ENCODE measurements at places on chromosomes 11 and 22.

DNA sequence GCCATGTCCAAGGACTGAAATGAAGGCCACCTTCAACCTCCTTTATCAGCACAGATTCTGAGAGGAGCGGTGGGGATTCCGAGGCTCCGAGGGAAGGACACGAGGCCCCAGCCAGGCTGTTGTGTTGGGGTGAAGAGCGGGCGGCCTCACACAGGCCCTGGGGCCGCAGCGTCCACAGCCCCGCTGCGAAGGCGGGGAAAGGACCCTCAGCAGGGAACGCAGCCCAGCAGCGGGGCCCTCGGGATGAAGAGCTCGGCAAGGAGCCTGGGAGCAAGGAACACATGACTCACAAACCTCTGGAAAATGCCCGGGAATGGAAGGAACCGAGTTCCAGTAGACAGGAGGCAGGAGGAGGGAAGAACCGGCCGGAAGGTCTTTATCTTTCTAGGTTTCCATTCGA is 227.2 kb downstream of the BRD1 start:
- DNase-seq: no peak

DNA sequence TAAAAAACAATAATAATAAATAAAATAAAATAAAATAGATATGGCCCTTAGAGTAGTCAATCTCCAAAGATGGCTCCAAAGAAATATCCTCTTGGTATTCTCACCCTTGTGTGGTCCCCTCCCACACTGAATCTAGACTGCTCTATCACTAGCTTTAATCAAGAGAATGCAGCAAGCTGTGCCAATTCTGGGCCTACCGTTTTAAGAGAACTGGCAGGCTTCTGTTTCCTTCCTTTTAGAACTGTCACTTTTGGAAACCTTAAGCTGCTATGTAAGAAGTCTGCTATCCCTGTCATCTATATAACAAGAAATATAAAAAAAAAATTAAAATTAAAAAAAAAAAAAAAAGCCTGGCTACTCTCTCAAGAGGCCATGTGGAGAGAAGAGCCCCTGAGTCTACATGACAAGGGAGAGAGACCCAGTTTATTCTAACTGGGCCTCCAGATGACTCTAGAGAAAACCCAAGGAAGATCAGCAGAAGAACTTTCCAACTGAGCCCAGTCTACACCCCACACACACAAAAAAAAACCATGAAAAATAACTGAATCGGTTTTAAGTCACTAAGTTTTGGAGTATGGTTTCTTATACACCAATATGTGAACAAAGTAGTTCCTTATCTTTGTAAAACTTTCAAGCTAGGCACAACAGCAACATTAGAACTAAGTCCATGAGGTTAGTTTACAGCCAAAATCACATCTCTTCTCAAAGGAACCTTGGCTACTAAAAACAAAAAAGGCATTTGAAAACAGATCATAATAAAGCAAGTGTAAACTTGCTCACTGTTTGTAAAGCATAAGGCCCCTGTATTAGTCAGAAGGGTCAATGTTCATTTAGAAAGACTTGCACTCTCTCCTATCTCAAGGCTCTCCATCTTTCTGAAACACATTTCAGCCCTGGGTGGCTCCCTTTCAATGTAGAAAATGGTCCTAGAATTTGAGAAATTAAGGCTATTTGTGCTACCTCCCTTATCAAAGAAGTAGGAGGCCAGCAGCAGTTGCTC is 67.3 kb downstream of the AMBRA1 start:
- no peak for DNase-seq

- DNase-seq: no peak
Measured at GRCh38 chr11:122979815-122980595, 1.6 kb downstream of the BSX start.

GRCh38 chr22:28115426-28115825 is 196.4 kb upstream of the PITPNB start:
- DNase-seq: no peak

DNA sequence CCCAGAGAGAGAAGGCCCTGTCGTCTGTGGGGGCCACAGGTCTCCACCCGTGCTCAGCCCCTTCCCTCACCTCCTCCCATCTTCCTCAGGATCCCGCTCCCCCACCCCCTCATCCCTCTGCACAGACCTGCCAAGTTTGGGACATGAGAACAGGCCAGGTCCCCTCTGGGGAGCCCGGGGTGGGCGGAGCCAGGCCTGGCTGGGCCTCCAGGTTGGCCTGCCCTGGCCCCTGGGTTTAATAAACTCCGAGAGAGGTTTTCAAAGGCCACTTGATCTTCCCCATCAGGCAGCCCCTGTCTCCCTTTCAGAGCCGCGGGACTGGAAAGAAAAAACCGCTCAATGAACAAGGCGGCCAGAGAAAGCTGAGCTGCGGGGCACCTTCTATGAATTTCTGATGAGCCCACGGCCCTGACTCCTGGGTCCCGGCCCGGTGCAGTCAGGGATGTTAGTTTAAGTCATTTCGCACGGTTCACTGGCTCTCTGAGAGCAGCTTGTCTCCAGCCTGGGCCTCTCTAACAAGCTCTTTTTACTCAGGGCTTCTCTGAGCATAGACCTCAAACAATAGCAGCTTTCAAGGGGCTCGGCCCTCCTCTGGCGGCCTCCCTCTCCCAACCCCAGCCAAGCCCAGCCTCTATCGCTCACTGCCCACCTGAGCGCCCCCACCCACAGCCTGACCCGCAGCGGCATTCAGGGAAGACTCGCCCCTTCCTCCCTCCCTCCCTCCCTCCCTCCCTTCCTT is 64.8 kb downstream of the RPUSD4 start:
- DNase-seq: no peak

- no peak for DNase-seq
Measured at GRCh38 chr11:28797536-28797935, 689.3 kb downstream of the METTL15 start.

- DNase-seq: no peak
Measured at GRCh38 chr11:108819957-108820356, 155.1 kb downstream of the DDX10 start.

DNA sequence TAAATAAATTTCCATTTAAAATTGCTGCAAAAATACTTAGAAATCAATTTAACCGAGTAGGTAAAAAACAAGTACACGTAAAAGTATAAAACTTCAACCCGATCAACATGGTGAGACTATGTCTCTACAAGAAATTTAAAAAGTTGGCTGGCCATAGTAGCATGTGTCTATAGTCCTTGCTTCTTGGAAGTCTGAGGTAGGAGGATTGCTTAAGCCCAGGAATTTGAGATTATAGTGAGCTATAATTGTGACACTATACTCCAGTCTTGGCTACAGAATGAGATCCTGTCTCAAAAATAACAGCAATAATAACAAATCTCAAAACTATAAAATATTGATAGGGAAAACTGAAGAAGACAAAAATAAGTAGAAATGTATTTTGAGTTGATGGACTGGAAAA is 11.1 kb downstream of the CASP4 start:
- DNase-seq: no peak

DNA sequence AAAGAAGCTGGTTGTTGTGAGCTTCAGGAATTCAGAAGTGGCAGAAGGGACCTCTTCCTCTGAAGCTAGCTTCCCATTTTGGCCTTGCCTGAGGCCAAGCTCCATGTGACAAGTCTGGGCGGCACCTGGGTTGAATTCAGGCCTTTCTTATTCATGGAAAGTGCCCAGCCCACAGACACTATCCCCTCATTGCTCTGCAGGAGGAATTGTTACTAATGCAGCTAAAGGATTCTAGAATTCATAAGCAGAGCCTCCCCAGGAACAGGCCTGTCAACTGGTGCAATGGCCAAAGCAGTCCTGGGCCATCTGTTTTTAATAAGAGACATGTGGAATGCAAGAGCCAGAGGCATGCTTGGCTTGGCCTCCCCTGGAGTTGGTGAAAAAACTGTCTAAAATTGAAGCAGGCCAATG is 71.4 kb downstream of the SLC1A2 start:
- no peak for DNase-seq

GRCh38 chr11:8267831-8268529 is 4.3 kb upstream of the LMO1 start:
- DNase-seq: no peak

GRCh38 chr11:72333661-72334060 is 89.7 kb upstream of the PHOX2A start:
- no peak for DNase-seq

GRCh38 chr11:32153747-32154146 is 62.9 kb downstream of the RCN1 start:
- DNase-seq: no peak

- no peak for DNase-seq
Measured at GRCh38 chr11:87255589-87255988, 217.9 kb downstream of the TMEM135 start.

- no peak for DNase-seq
Measured at GRCh38 chr11:75520688-75521087, 5.1 kb downstream of the GDPD5 start.

- DNase-seq: no peak
Measured at GRCh38 chr22:17639247-17639741, 737 bp downstream of the BCL2L13 start.

DNA sequence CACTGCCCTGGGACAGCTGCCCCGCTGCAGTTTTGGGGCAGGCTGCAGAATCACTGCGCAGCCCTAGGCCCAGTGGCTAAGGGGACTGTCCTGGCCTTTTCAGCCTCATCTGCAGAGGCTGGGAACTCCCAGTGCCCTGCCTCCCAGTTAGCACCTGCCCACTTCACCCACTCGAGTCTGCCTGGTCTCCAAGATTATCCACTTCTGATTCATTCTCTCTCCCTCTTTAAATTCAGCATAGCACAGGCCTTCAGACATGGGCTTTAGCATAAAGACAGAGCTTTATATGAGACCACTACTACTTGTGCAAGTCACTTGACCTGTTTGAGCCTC is 8.9 kb downstream of the DAGLA start:
- DNase-seq: no peak

- no peak for DNase-seq
Measured at GRCh38 chr11:95156916-95157541, 67.4 kb downstream of the ENDOD1 start.

All from HS-27A (cell line).